ENCODE measurements at places on chromosomes 11 and 22. TPM values are rescaled to one million over a fixed set of nuclear protein-coding genes. Genes with fewer than 3 reads are reported as not detected.

Gene APOA1
- not detected for total RNA-seq

Gene CD248
- total RNA-seq: 0.19 TPM

Gene TMEM132A
- total RNA-seq: 59.2 TPM

Gene FOXRED2
- total RNA-seq: 12.1 TPM

Gene OR51B4
- total RNA-seq: not detected

Gene MAJIN
- not detected for total RNA-seq

Gene MUC5AC
- not detected for total RNA-seq

Gene ME3
- total RNA-seq: 58.2 TPM

Gene H19
- total RNA-seq: 28.1 TPM

Gene MYH9
- 1,027 TPM for total RNA-seq

Gene MRGPRG
- total RNA-seq: not detected

Gene GAL
- total RNA-seq: 2.9 TPM

Gene OR51F2
- total RNA-seq: not detected

Gene OR51B5
- not detected for total RNA-seq

Gene DBX1
- total RNA-seq: not detected

Gene CELSR1
- 26.1 TPM for total RNA-seq

Gene TEAD1
- 45.1 TPM for total RNA-seq

Gene KCNQ1OT1
- 2.3 TPM for total RNA-seq

Gene IL17REL
- total RNA-seq: under 0.01 TPM

Gene KCNK4
- not detected for total RNA-seq

Gene OR5A1
- not detected for total RNA-seq

Gene SLC22A8
- not detected for total RNA-seq

Gene PLAAT4
- total RNA-seq: 0.96 TPM

Gene MRGPRE
- not detected for total RNA-seq

Gene NPAS4
- not detected for total RNA-seq

Gene ART1
- not detected for total RNA-seq

Gene SCUBE2
- 0.65 TPM for total RNA-seq

Gene MMP12
- not detected for total RNA-seq

Gene C11orf42
- total RNA-seq: not detected

Gene KRTAP5-2
- not detected for total RNA-seq

Gene PTPRCAP
- total RNA-seq: 0.33 TPM

Data from vein endothelial cell (primary cell).